ENCODE measurements at places on chromosomes 12 and 14.
A peak's percentile ranks its signal among the peaks of the same experiment; 100 is the strongest.

- no peak for DNase-seq
Measured at GRCh38 chr12:42156232-42156631, 11.6 kb upstream of the GXYLT1 start.

DNA sequence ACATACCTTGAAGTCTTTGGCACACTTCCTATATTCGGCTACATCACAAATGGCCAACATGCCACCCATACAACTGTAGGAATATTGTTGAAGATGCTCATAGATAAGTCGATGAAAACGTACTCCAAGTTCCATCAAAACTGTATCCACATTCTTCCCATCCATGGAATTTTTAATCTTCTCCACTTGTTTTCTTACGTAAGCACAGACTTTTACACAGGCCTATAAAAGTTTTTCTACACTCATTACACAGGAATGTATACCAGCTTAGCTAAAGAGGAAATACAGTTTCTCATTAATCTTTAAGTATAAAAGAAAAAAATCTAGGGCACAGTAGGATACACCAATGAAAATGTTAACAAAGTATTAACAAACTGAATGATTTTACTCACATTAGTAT is 59.1 kb downstream of the EXOC5 start:
- no peak for DNase-seq

- no peak for DNase-seq
Measured at GRCh38 chr14:105505101-105505500, 14.1 kb downstream of the TEDC1 start.

DNA sequence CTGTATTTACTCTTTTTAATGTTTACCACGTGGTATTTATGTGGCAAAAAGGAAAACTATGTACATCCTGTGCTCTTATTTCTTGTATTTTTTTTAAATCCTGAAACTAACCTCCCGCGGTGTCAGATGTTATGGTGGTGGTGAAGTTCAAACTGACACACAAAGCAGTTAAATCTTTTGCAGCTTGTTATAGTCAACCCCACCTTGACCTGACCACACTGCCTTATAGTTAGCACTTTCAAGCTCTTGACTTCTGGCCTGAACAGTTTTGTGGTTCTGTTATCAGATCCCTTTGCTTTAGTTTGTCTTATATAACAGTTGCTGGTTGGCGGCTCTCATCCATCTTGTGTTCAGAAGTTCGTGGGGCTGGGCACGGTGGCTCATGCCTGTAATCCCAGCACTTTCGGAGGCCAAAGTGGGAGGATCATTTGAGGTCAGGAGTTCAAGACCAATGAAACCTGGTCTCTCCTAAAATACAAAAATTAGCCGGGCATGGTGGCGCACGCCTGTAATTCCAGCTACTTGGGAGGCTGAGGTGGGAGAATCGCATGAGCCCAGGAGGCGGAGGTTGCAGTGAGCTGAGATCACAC is 2.1 kb downstream of the UNG start:
- DNase-seq = no peak

DNA sequence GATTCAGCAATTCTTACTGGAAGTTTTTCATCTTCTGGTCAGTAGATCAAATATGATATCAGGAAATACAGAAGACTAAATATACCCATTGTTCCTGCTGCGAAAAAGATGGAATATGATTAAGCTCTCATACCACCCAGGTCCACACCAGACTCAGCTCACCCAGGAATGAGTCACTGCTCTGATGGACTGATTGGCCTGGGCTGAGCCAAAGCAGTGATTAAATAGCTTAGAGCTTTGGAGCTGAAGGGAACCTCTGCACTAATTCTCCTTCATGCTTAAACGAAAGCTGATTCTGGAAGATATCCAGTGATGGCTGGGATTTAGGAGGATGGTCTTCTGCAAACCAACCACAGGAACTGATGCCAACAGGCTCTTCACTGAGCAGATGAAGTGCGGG is 62.0 kb upstream of the SYT1 start:
- no peak for DNase-seq

DNA sequence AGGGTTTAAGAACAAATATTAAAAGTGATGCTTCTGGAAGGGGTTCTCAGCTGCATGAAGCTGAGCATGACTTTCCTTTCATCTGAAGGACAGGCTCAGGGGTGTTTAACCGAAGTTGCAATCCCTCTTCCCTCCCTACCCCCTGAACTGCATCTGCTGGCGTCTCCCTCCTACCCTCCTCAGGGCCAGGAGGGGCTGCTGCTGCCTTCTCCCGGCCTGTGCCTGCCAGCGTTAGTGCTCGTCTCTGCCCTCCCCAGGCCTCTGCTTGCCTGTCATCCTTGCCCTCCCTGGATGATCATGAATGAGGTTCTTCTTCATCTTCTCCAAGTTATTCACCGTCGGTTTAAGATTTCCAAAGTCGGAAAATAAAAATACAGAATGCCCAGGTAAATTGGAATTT is 12.2 kb downstream of the SMOC1 start:
- no peak for DNase-seq

DNA sequence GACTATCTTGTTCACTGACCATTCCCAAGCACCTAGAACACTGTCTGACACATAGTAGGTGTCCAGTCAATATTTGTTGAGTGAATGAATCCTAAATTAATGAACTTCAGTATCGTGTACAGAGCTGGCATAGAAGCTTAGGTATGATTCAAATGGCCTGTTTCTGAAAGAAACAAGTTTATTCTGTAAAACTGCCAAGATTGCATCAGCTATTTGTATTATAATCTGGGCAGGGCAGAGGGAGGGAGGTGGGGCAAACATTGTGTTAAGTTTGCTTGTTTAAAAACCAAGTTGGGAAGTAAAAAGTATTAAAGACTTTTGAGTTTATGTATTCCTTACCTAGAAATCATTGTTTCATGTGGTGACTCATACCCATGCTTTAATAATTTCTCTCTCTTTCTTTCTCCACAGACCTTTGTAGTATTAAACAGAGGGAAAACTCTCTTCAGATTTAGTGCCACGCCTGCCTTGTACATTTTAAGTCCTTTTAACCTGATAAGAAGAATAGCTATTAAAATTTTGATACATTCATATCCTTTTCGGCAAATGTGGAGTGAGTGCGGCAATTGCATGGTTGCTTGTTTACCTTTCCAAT is 92.8 kb downstream of the SCN8A start:
- no peak for DNase-seq

- no peak for DNase-seq
Measured at GRCh38 chr14:56797569-56798446, 12.5 kb downstream of the OTX2 start.

- peak; percentile 82 for DNase-seq
Measured at GRCh38 chr12:56488041-56488955, at the start of gene GLS2. GLS2 (minus strand) TSS chr12:56488161; CDS start chr12:56488118, 43 bp downstream.

DNA sequence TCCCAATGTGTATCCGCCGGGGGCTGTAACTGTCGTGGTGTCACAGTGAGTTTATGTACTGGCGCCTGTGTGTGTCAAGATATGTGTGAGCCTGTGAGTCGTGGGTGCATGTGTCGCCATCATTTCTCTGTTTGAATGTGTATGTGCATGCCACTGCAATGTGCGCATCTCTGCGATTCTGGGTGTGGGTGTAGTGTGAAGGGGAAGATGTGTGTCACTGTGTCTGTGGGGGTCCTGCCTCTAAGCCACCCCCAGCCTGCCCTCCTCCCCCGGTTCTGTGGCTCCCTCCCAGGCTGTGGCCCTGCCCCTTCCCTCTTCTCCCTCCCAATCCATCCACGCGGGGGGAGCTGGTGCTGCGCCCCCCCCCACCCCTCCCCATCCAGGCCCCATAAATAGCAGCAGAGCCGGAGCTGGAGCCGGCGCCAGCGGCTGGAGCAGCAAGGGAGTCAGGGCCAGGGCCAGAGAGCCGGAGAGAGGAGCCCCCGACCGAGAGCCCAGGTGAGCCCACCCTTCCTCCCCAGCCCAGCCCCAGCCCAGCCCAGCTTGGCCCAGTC is at the start of gene CPNE6:
Gene CPNE6, plus strand, starts transcription at position 419 of the 554 bp plus-strand sequence. CDS start 1,375 bp downstream, outside the sequence.
- DNase-seq = no peak

DNA sequence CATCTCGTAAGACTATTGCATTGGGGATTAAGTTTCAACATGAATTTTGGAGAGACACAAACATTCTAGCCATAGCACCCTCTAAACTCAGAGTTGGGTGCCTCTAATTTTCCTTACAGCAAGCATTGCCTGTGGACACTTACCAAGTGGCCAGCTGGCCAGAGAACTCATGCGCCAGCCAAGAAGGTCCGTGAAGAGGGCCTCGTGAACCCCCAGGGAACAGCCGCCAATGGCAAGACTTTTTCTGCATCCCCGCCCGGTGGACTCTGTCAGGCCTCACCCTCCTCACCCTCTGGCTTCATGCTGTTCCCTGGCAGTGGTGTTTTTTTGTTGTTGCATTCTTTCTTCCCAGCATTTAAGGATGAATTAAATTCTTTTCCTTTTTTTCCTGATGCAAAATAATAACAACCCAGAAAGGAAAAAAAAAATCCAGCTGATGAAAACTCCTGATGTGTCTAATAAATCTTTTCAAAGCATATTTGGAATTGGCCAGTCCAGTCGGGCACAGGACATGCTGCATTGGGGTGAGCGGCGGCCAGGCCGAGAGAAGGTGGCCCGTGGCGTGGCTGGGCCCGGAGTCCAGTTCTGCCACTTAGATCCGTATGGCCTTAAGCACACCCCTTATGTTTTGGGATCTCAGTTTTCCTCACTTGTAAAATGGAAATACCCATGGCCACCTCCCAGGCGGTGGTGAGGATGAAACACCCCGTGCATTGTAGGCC is 191.9 kb upstream of the DIO3 start:
- no peak for DNase-seq

All from NCI-H2029 treated with DMSO at 0.1 percent for 48 hours (cell line).